ENCODE measurements at places on chromosomes 7 and 10.

DNA sequence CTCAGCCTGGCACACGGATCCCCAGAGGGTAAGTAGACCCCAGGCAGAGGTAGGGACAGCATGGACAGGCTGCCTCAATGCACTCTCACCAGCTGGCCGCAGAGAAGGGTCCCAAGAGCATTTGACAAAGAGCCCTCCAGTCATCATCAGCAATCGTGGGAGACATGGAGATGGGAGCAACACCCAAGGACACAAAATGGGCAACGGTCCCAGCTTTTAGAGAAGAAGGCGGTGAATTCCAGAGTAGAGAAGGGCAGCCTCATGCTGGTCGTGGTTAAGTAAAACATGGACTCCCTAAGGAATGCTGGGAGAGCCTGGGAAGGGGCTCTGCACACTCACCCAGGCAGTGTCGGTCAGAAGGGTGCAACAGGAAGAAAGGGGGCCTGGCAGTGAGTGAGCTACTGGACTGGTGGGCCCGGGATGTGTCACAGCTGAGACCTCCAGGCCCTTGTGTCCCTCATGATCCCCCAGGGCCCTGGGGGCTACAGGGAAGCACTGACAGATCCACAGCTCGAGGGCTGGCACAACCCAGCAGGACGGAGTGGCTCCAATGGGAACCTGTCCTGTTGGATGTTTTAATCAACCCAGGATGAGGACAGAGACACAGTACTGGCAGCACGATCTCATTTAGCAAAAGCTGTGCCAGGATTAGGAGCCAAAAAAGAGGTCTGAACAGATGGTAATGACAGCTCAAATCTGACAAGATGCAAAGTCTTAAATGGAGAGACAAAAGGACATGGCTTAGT is 147.1 kb downstream of the NEURL1 start:
- DNase-seq = no peak

DNA sequence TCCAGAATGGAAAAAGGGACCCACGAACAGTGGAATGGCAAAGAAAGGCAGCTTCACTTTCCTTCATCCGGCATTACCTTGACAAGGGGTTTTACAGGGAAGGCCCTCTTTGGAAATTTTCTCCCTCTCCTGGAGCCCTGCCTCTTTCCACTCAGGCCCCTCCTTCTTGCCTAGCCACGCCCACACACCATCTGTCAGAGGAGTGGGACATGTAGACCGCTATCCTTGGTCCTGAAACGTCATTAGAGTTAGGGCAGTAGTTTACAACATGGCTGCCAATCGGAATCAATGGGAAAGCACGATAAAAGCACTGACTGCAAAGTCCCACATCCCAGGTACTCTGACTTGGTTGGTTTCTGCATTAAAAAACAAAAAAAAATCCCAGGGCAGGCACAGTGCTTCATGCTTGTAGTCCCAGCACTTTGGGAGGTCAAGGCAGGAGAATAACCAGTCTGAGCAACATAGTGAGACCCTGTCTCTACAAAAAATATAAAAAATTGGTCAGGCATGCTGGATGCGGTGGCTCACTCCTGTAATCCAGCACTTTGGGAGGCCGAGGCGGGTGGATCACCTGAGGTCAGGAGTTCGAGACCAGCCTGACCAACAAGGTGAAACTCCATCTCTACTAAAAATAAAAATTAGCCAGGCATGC is 96.4 kb downstream of the MARCHF5 start:
- no peak for DNase-seq

DNA sequence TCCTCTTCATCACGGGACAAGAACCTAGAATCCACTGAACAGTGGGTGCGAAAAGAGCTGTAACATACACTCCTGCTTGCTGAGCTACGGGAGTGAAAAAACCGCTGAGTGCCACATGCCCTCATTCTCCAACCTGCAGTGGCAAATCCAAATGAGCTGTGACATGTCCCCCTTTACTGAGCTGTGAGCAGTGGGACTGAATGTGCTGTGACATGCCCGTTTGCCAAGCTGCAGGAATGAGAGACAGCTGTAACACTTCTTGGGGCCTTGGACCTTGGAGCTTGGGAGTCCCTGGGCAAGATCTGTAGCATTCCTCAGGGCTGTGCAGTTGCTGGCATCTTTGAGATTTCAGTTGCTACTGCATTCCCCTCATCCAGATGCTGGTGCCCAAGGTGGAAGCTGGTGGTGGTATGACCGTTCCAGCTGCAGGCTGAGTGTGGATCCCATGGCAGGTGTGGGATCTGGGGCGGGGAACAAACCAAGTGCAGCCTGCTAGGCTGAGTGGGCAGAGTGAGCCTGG is 85.0 kb downstream of the TMEM106B start:
- DNase-seq = no peak

DNA sequence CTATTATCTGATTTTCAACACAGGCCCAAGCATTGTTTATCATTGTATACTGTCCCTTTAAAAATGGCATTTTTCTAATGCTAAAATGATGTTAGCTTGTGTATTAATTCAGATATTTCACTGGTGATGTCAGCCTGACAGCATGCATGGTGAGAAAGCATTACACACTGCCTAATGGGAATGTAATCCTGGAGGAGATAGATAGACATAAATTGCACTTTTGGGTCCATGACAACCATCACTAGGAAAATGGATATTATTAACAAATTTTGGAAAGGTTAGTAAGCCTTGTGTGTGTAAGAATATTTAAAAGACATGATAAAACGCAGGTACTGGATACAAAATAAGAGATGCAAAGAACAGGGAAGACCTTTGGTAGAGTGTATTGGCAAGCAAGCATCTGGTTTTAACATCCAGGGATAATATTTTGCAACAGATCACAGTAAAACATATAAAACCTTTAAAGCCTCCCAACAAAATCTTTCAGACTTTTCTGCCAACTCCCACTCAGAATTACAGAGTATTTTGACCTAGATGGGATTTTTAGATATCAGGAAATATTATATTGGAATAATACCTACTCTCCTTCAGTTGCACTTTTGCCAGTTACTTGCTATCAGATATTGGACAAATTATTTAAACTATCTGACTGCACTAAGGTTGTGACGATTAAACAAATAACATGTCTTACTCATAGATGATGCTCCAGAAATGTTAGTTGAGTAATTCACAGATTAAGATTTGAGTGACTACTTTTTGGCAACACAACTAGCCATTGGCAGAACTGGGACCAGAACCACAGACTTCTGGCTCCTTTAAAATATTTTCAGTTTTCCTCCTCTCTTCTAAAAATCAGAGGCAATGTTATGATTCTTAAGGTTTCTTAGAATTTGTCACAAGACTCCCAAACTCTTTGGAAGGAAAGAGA is 291.6 kb upstream of the SEMA3C start:
- DNase-seq = no peak

GRCh38 chr7:41052201-41052600 is 650.7 kb downstream of the INHBA start:
- DNase-seq = no peak

- no peak for DNase-seq
Observed at GRCh38 chr7:88268858-88269257, 37.8 kb downstream of the STEAP4 start.

- DNase-seq = no peak
Observed at GRCh38 chr10:2619916-2620315, 447.4 kb upstream of the PFKP start.

GRCh38 chr10:119006451-119007210 is 22.9 kb upstream of the NANOS1 start:
- DNase-seq = no peak

GRCh38 chr10:78186572-78186971 is 152.9 kb downstream of the RPS24 start:
- DNase-seq = no peak

GRCh38 chr10:96996275-96996965 is 164.3 kb downstream of the LCOR start:
- no peak for DNase-seq

- no peak for DNase-seq
Observed at GRCh38 chr10:77927402-77928246, 1.1 kb upstream of the DLG5 start.

GRCh38 chr7:28173531-28173930 is 7.1 kb downstream of the JAZF1 start:
- no peak for DNase-seq

DNA sequence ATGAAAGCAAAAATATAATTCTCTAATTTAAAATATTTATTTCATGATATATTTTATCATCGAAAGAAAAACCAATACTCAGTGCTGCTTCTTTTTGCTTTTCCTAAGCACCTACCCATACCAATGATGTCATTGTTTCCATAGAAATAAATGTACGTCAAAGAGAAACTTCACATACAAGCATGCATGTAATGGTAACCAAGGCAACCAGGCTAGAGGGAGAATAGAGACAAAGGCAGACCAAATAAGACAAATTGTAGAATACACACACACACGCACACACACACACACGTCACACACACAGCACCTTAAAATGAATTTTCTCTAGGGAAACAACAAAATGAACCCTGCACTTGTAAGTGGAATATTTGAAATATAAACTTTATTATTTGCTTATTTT is 75.5 kb downstream of the MACC1 start:
- no peak for DNase-seq

DNA sequence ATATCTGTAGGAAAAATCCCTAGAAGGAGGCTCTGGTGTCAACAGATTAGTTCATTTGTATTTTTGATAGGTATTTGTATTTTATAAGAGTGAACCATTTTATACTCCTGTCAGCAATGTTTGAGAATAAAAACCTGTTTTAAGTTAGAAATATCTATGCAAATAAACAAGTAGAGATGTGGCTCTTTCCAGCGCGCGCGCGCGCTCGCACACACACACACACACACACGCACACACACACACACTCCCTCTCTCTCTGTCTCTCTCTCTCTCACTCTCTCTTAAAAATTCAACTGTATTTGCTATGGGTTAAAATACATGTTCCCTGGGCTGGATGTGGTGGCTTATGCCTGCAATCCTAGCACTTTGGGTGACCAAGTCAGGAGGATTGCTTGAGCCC is 113.9 kb downstream of the SUGCT start:
- DNase-seq = no peak

DNA sequence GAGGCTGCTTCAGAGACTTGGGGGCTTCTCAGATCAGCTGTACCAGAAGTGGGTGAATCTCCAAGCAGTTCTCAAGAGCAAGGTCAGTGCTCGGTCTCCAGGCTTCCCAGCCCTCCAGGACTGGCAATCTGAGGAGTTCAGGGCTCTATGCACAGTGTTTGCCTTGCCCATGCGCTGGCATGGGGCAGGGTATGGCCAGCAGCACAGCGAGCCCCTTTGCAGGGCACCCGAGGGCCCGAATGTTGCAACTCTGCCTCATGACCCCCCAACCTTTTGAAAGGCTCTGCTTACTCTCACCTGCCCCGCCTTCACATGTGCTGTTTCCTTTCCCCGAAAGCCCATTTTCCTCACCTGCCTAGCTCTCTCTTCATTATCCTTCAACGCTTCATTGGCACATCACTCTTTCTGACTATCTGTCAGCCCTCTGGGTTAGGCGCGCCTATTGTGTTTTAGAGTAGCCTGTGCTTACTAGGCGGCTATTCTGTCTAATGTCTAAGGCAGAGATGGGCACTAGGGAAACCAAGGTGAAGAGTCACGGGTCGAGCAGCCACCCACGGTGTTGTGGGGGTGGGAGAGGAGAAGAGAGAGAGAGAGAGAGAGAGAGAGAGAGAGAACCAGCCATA is 83.6 kb downstream of the WDFY4 start:
- no peak for DNase-seq

- DNase-seq = no peak
Observed at GRCh38 chr10:102409604-102410428, 8.8 kb downstream of the PSD start.

- no peak for DNase-seq
Observed at GRCh38 chr7:27297356-27297755, 54.8 kb downstream of the EVX1 start.

GRCh38 chr7:67619175-67619574 is 622.5 kb downstream of the TYW1 start:
- no peak for DNase-seq

- no peak for DNase-seq
Observed at GRCh38 chr10:74612195-74612594, 214.2 kb upstream of the KAT6B start.

GRCh38 chr10:105183536-105183935 is 542.4 kb downstream of the SORCS3 start:
- no peak for DNase-seq

- no peak for DNase-seq
Observed at GRCh38 chr10:22976534-22976933, 48.7 kb downstream of the ARMC3 start.

DNA sequence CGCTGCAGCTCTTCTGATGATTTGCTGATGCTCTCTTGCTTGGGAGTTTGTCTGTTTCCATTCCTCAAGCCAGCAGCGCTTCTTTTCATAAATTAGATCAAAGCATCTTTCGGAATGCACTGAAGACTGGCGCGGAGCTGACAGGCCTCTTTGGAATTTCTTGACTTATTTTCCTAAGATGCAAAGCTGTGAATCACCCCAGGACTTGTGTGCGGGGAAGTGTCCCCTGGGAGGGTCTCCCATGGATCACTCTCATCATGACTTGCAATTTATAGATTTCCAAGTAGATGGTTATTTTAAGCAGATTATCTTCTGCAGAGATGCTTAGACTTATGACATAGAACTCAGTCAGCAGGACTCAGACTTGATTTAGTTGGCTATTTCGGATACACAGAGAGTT is 467.2 kb downstream of the TCERG1L start:
- no peak for DNase-seq

GRCh38 chr10:70887804-70888800 is at the start of gene PCBD1:
Gene PCBD1 (minus strand): TSS chr10:70888565. CDS start chr10:70888533, 32 bp downstream.
- peak; percentile 62 for DNase-seq

DNA sequence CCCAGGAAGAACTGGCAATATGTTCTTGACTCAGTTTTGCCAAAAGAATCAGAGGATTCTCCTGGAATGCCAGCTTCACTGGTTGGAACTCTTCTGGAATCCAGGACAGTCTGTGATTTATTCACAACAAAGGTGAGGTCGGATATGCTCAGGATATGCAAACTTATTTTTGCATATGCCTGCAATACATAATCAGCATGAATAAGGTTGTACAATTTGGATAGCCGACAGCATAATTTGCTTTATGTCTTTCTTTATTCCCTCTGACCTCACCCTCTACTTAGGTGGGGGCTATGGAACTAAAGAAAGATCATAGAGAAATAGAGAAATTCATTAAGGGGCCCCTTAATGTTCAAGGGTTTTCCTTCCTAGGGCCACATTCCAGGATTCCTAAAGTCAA is 57.6 kb upstream of the AKR1E2 start:
- no peak for DNase-seq

DNA sequence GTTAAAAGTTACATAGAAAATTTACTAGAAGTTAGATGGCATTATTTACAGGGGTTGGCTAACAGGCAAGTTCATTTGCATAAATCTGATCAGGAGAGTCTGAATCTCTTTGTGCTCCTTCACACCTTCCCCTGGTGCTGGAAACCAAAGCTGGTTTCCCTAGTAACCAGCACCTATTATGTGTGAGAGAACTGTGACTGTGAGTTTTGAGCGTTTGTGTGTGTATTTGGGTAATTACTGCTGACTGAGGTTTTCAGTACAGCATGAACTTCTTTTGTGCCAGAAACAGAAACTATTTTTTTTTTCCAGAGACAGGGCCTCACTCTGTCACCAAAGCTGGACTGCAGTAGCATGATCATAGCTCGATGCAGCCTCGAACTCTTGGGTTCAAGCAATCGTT is 10.3 kb upstream of the IFIT1B start:
- DNase-seq = no peak
